ENCODE measurements at places on chromosomes 2 and 18.

- no peak for DNase-seq
Measured at GRCh38 chr2:20629581-20630171, 21.2 kb downstream of the HS1BP3 start.

DNA sequence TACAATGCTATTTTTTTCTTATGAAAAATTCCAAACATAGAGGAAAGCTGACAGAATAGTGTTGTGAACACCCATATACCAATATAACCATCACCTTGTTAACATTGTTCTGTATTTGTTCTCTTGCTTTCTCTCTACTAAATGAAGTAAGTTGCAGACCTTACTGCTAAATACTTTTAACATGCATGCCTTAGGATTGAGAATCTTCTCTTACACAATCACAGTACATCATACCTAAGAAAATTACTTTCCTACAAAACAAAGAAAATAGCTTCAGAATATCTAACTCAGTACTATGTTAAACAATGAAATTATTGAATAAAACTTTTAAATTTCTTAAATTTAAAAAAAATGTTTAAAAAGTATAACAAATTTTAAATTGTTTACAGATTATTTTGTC lies 136.5 kb downstream of the UBR3 start:
- DNase-seq: no peak

DNA sequence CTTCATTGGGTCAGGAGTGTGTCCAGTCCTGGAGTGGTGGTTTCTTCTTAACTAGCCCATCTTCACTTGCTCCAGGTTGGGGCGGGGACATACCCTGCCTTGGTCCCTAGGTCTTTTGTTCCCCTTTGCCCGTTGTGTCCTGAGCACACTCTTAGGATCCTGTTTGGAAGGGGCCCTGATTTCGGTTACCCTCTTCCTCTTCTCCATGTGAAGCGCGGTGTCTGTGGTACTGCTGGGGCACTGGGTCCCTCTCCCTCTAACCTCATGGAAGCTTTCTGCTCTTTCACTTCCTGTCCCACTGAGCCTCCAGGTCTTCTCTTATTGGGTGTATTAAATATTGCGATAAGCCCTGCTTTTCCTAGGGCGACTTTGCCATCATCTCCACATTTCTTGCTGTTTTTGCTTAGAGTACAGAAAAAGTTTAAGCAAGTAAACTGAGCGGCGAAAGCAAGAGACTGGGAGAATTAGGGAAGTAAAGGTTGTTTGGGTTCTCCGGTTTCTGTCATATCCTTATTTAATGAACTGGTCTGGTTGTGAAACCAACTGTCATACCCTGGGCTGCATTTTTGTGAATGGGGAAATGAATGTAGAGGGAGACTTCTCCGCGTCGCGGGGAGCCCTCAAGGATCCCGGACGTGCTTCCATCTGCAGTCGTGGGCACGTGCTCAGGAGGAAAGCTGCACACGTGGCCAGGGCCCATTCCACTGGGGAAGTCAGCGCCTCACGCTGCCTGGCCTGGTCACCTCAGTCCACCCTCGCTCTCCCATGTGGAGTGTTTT lies 73.8 kb upstream of the B3GNT7 start:
- no peak for DNase-seq

GRCh38 chr18:78528411-78529258 lies 451.0 kb upstream of the SALL3 start:
- no peak for DNase-seq

GRCh38 chr2:240983361-240983995 lies 14.9 kb upstream of the SNED1 start:
- no peak for DNase-seq

GRCh38 chr18:6109743-6110142 lies 214.4 kb upstream of the TMEM200C start:
- DNase-seq: no peak

DNA sequence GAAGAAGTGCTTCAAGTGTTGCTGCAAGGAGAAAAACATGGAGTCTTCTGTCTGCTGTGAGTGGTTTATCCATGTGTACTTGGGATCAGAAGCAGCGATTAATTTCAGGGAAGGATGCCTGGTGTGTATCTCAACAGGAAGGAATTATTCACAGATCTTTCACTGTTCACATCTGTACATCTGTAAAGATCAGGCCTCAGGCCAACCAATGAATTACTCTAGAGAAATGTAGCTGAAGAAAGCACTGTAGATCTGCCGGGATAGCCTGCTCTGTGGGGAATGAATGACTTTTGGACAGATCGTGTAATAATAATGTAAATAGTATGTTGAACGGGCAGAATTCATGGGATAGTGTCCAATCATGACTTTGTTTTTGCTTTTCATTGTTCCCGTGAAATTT lies 54.0 kb upstream of the SPP2 start:
- no peak for DNase-seq

DNA sequence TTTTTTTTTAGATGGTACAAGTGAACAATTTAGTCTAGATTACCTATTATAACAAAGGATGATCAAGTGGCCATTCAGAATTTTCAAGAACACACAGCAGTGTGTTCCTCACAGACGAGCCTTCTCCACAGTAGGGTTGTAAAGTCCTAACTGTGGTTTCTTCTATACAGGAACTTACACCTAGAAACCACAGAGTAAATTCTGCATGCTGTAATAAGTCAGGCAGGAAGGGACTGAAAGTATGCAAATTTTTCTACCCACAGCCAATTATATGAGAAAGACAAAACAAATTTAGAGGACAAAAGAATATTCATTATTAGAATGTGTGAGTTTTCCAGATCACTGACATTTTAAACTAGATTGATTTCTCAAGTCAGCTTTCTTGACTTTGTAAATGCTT lies 99.5 kb downstream of the RBMS1 start:
- DNase-seq: no peak
